IPS DF 19.7 (cell line): ENCODE measurements at places on chromosomes 2 and 18.

GRCh38 chr18:48877941-48878340, 72.8 kb downstream of the SMAD7 start:
- no peak for DNase-seq

DNA sequence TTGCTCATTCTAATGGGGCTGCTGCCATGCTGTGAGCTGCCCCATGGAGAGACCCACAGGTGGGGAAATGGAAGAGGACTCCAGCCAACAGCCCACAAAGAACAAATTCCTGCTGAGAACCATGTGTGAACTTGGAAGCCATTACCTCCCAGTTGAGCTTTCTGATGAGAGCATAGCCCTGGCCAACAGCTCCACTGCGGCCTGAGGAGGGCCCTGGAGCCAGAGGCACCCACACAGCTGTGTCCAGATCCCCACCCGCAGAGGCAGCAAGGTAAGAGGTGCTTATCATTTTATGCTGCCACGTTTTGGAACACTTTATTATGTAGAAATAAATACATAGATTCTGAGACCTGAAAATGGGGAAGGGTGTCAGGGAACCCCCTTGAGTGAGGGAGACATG, 44.2 kb upstream of the OTOS start:
- DNase-seq = no peak

- DNase-seq = no peak
Observed at GRCh38 chr2:232761301-232761907, 15.0 kb downstream of the KCNJ13 start.

DNA sequence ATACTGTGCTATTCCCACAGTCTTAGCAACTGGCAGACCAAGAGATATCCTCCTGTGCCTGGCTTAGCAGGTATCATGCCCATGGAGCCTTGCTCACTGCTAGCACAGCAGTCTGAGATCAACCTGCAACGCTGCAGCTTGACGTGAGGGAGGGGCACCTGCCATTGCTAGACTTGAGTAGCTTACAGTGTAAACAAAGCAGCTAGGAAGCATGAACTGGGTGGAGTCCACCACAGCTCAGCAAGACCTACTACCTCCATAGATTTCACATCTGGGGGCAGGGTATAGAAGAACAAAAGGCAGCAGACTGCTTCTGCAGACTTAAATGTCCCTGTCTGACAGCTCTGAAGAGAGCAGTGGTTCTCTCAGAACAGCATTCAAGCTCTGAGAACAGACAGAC, 74.8 kb downstream of the AKAIN1 start:
- DNase-seq = no peak

GRCh38 chr2:24785671-24786321, 7.4 kb downstream of the PTRHD1 start:
- DNase-seq = no peak

GRCh38 chr2:147698166-147698565, 146.7 kb upstream of the ACVR2A start:
- no peak for DNase-seq

DNA sequence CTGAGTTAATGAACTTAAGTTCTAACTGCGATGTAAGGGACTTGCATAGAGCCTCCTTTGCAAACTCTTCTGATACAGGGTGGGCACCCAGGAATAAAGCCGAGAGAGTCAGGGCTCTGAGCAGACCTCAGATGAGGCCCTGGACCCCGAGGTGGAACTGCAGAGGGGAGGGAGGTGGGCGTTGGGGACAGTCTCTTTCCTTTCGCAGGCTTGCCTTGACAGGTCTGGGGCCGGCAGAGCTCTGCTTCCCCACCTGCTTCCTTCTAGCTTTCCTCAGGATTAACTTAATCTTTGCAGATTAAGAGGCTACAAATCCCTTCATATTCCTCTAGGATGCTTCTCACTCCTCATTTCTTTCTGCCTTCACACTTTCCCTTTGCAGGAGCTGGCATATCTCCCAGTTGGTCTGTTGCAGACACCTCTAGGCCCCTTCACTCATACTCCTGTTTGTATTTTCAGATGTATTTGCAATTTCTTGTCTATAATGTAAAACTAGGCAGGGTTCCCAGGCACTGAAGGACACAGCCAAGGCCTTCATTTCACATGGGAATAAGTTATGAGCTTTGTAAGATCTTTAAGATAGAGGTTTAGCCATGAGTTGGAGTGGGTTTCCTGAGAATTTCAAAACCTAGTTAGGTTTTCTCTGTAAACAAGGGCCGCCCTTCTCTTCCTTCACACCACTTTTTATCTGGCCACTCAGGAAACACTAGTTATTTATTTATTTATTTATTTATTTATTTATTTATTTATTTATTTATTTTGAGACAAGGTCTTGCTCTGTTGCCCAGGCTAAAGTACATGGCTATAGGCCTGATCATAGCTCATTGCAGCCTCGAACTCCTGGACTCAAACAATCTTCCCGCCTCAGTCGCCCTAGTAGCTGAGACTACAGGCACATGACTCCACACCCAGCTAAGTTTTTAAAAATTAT, 70.9 kb downstream of the MTCL1 start:
- DNase-seq = no peak
